ENCODE measurements at places on chromosomes 7 and 10.
A peak's percentile ranks its signal among the peaks of the same experiment; 100 is the strongest.

DNA sequence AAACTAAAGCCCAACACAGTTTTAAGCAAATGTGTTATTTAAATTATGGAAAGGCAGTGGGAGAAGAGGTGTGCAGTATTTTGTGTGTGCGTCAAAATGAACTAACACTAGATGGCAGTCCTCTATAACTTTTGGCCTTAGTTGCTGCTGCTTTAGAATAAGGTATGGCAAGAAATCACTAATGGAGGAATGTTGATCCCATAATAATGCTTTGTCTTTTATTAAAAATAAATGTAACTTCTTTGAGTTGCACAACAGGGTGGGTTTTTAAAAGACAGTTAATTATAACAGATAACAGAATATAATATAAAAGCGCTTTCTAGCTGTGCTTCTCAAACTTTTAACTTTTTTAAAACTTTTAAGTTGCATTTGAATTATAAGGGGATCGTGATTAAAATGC, 56.4 kb downstream of the BBS9 start:
- peak; percentile 42 for DNase-seq

GRCh38 chr7:9874182-9874581, 1099.5 kb upstream of the PHF14 start:
- DNase-seq: no peak

DNA sequence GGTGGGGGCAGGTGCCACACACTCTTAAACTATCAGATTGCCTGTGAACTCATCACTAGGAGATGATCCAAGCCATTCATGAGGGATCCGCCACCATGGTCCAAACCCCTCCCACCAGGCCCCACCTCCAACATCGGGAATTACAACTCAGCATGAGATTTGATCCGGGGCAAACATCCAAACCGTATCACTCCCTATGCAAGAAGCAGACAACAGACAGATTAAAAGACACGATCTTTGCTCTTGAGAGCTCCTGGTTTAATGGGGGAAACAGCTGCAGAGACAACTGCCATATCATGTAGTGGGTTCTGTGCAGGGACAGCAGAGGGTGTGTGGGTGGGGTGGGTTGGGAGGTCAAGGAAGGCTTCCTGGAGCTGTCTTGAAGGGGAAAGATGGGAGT, 123.6 kb downstream of the EMX2 start:
- DNase-seq: no peak

DNA sequence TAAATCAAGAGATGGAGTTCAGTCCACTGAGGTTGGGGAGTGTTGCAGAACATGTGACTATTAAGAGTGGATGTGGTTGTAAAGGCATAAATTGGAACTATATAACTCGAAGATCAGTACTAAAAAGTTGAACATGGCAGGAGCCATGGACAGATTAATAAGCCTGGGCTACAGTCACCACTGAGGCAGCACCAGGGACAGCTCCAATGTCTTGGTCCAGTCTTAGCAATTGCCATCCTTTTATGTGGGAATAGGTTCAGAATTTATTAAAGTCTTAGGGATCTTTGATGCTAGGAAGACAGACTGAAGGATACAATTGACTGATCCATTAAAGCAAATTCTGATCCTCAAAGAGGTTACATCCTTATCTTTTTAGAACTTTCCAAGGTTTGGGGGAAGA, 156.6 kb downstream of the ADRA2A start:
- DNase-seq: no peak

DNA sequence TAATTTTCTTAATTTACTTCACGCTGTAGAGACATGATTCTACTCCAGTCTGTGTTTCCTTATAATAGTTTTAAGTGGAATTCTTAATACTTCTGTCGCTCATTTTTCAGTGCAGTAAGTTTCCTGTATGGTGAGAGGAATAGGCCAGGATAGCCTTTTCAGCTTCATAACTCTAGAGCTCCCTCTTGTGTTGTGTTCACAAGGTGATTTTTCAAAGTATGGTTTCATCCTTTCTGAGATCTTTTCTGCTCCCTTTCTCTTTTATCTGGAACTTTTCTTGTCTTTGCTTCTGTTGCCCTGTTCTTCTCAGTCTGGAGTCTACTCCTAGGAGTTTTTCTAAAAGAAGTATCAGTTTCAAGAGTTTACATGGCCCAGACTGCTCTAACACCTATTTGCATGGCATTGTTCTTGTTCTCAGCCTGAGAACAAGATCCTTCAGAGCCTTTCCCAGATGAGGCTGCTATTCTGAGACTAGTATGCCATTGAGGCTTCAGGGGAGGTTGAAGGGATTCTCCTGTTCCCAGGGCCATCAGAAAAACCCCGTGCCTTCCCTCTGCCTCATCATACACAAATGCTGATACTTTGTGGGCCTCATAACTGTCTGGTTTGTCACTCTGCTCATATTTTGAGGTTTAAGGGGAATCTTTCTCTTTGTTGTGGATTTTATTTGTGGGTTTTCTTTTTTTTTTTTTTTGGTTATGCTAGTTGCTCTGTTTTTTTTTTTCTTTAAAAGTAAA, 21.8 kb downstream of the NET1 start:
- peak; percentile 41 for DNase-seq

DNA sequence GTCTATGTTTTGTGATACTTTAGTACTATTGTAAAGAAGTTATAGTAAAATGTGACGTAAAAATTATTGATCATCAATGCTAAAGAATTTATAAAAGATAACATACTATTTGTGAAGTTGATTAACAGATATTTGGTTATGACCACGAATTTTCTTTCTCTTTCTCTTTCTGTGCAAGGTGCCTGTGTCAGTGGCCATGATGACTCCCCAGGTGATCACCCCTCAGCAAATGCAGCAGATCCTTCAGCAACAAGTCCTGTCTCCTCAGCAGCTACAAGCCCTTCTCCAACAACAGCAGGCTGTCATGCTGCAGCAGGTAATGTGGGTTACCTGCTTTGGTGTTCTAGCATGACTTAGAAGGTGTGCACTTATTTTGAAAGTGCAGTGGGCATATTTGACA, 213.7 kb downstream of the FOXP2 start:
- DNase-seq: no peak

DNA sequence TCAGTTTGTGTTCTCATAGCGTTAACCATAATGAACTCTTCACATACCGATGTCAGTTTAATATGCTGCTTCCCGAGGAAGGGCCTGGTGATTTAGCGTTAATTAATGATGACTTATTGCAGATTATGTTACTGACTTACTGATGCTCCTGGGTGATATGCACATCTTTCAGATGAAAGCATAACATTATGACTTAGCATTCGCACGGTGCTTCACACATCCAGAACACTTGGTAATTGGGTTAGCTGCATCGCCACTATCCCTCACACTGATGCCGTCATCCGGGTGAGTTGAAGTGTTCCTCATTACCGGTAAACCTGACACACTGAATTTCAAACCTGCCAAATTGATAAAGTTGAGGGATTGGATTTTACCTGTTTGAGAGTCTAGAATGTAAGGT, 239.0 kb upstream of the PODXL start:
- DNase-seq: no peak

GRCh38 chr7:100952641-100953040, 3.3 kb downstream of the MUC3A start:
- DNase-seq: no peak

DNA sequence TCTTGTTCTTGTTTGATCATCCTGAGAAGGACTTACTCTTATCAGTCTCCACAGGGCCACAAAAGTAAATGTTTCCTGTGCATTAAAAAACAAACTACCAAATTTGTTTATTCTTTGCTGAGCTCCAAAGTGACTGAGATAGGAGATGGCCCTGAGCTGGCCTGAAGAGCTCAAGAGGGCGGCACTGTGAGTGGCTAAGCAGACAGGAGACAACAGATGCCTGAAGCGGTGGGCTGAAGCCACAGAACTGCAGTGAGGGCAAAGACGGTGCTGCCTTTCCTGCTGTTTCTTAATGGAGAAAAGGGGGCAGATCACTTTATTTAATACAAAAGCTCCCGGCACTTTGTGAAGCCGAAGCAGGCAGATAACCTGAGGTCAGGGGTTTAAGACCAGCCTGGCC, 379.6 kb downstream of the ARL4A start:
- DNase-seq: no peak

DNA sequence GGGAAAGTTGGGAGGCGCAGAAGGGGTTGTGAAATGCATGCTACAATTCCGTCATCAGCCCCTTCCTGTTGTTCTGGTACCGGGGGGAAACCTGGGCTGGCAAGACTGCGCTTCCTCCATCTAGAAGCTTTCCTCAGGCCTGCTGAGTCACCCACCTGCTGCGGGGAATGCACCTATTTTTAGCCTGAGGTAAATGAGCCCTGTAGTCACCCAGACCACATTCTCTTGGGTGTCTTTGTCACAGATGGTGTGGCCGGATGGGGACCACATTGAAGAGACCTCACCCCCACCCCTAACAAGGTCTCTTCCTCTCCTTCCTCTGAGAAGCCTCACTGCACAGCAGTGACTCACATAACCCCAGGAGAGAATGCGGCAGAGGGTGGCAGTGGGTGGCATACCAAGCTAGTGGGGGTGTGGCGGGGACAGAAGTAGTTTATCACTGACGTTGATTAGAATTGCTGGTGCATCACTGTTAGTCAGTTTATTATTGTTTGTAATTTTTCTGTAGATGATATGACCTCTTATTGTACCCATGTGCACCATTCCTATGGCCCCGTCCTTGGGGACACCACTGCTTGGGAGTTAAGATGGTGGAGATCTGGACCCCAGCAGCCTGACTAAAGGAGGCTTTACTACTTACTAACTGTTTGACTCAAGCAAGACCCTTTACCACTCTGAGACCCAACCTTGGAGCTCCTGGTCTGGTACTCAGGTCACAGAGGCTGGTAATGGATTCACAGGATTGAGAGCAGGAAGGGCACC, 83.0 kb upstream of the DUSP5 start:
- peak; percentile 96 for DNase-seq

DNA sequence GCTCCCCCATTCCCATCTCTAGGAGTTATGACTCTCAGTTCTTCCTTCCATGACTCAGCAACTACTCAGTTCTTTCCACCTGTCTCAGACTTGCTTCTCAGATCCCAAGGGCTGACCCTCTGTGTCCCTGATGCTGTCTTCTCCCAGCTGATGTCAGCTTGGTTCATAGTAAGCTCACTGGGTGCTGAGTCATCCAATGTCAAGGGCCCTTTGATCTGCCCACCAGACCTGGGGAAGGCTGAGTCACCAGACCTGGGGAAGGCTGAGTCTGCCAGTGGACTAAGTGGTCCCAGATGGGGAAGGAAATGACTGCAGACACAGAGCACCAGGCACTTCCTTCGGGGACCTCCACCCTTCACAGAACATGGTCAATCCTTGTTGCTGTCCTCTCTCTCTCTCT, 76.1 kb upstream of the ZEB1 start:
- no peak for DNase-seq

DNA sequence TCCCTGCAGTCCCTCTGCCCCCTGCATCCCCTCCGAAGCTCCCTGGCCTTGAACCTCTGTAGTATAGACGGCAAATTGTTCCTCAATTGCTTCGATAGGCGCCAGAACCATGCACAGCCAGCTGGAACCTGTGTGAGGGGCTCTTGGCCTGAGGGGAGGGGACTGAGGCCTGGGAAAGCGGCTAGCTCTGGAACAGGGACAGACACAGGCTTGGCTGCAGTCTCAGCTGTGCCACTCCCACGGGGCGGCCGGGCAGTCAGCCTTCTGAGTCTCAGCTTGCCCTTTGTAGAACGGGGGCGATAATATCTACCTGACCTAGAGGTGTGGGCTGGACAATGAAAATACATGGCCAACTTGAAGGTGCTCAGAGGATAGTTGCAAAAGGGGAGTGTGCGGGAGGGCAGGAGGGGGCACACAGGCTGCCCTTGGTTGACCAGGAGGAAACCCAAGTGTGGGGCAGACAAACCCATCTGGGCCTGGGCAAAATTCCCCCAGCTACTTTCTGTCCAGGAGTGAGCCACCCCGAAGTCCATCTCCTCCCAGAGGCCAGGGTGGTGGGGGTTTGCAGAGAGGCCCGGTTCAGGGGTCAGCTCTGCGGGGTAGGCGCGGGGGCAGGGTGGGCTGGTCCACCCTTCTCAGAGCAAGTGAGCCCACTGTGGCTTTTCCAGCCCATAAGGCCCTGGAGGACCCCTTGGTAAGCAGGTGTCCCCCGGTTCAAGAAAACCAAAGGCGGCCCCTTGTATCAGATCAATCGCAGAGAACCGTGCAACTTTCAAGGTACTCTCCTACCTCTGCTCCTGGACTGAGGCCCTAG, 4.6 kb downstream of the CRYGN start:
- no peak for DNase-seq

DNA sequence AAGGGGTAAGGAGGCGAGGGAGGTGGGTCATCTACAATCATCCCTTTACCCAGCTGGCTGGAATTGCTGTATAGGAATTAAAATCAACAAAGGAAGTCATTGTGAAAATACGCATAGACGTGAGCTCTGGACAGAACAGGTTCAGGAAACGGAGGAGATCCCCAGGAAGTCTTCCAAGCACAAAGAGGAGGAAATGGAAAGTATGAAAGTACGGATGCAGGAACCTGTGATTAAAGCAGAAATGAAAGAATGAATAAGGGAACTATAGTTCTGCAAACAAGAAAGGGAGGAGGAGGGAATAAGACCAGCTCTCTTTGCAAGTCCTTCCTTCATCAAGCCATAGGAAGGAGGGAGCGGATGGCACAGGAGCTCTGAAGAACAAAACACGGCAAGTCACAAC, 61.8 kb downstream of the PYROXD2 start:
- DNase-seq: no peak

DNA sequence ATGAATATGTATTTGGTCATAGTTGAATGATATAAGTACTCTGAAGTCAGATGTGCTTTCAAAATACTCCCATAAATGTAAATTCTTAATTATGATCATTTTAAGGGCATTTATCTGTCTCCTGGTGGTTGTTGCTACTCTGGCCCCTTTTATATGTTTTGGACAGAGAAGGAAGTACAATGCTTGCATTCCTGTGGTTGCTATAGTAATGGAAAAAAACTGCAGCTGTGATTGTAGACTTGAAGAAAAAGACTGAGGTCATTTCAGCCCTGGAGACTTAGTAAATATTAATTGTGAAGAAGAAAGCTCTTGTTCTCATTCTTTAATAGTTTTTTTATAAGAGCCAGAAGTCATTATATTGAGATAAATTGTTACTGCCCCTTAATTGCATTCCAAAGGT, 70.2 kb upstream of the FERD3L start:
- no peak for DNase-seq

- DNase-seq: no peak
Measured at GRCh38 chr7:74056096-74056915, 27.3 kb upstream of the LIMK1 start.

DNA sequence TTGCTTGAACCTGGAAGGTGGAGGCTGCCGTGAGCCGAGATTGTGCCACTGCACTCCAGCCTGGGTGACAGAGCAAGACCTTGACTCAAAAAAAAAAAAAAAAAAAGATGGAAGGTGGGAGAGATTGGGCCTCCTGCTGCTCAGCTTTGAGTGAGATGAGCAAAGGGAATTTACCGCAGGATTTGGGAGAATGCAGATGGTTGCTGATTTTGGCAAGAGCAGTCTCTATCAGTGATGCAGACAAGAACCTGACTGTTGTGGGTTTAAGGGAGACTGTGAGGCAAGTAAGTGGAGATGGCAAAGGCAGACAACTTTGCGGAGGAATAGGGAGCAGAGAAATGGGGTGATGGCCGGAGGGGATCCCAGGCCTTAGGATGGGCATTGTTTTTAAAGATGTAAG, 1140.8 kb upstream of the AUTS2 start:
- no peak for DNase-seq

Measured in CD4-positive, alpha-beta T cell treated with Interleukin-15 for 4 hours (primary cell).